Calu3 (cell line): ENCODE measurements at places on chromosomes 3 and 15.

DNA sequence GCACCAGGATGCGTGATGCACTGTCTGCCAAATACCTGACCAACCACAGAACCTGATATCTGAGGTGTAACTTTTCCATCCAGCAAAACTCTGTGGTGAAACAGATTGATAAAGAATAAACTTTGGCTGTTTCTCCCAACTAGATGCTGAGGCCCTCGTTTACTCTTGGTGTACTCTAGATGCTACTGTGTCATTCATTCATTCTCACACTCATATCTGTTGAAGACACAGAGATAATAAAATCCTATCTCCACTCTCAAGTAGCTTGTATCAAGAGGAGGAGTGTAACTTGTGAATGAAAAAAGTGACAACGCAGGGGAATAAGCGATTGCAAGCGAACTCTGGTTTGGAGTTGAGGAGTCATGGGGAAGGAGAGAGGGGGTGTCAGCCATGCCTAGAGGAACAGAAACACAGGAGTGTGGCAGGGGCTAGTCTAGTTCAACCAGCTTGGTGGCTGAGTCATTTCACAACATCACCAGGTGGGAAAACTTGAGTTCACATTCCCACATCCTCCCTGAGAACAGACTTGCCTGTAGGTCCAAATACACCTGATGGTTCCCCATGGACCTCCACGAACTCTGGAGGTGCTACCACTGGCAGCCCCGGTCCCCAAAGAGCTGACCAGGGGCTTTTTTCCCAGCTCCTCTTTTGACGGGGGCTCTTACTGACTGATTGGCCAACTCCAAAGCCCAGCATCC lies 73.3 kb upstream of the SNRK start:
- DNase-seq = peak; percentile 61

GRCh38 chr15:80211976-80212375 lies 40.0 kb downstream of the CTXND1 start:
- no peak for DNase-seq

- DNase-seq = no peak
Observed at GRCh38 chr3:176147251-176147650, 1050.0 kb downstream of the TBL1XR1 start.

GRCh38 chr3:41522612-41523011 lies 323.3 kb downstream of the CTNNB1 start:
- DNase-seq = no peak

DNA sequence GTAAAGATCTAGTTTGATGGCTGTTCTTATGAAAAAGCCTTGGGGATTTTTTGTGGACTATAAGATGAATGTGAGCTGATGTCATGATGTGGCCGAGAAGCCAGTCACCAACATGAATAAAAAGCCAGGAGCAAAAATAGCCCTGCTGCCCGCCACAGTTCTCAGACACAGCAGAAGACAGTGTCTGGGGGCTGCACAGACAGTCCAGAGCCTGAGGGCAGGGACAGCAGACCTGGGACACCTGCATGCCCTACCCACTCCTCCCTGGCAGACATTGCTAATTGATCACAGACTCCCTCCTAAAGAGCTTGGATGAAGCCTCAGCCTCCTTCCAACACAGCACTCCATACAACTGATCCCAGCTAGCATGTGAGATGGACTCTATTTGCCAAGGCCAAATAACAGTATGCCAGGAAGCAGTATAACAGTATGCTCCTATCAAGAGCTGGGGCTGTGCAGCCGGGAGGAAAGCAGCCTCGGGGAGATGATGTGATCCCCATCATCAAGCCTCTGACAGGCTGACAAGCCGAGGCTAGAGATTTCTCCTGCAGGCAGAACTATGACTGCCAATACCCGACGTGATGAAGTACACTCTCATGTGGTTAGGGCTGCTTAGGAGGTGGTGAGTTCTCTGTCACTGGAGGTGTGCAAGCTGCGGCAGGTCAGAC lies 105.4 kb upstream of the RPL32 start:
- no peak for DNase-seq

GRCh38 chr3:99419116-99419515 lies 219.3 kb upstream of the COL8A1 start:
- DNase-seq = no peak

DNA sequence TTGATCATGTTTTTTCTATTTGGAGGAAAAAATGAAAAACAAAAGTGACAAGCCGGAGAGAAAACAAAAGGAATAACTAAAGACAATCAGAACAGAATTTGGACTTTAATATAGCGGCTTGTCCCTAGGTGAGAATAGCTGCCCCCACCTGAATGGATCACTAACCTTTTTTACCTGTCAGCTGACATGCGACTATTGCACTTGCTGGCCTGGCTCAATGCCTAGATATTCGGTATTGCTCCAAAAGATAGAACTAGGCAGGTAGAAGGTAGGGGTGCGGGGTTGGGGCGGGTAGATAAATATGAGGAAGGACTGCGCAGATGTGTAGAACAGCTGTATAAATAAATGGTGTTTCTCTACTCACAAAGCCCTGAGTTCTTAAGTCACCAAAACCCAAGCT lies 650 bp upstream of the MORC1 start:
- DNase-seq = no peak

- DNase-seq = no peak
Observed at GRCh38 chr3:128074851-128075521, 22.7 kb downstream of the SEC61A1 start.

DNA sequence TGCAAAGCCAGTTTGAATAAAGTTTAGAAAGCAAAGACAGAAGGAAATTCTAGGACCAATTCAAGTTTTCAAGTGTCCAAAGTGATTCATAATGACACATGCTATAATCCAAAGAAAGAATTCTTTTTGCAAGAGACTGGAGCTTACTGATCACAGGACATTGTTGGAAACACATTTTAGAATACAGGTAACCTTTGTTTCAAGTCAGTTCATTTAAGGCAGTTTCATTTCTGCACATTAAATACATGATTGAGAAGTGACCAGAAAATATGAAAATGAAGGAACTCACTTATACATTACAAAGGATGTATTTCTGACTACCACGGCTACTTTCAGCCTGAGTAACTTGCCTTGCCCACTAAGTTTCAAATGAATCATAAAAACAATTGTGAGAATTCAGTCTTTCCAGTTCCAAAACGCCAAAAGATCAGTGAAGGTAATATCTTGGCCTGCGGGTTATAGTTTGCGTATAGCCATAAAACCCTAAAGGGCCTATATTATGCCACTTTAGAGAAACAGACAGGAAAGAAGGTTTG lies 48.7 kb downstream of the PRICKLE2 start:
- no peak for DNase-seq

DNA sequence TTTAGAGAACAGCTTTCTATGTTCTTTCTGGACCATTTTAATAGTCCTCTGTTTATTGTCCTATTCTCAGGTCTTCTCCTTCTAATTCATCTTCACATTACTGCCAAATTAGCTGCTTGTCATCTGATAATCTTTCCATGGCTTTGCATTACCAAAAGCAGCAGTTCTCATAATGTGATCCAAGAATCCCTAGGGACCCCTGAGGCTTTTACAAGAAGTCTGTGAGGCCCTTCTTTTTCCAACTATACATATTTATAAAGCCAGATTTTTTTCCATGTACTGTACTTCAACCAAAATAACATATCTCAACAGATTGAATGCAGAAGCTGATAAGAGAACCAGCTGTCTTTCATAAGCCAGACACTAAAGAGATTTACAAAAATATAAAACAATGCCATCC lies 162.5 kb upstream of the BFSP2 start:
- DNase-seq = no peak

DNA sequence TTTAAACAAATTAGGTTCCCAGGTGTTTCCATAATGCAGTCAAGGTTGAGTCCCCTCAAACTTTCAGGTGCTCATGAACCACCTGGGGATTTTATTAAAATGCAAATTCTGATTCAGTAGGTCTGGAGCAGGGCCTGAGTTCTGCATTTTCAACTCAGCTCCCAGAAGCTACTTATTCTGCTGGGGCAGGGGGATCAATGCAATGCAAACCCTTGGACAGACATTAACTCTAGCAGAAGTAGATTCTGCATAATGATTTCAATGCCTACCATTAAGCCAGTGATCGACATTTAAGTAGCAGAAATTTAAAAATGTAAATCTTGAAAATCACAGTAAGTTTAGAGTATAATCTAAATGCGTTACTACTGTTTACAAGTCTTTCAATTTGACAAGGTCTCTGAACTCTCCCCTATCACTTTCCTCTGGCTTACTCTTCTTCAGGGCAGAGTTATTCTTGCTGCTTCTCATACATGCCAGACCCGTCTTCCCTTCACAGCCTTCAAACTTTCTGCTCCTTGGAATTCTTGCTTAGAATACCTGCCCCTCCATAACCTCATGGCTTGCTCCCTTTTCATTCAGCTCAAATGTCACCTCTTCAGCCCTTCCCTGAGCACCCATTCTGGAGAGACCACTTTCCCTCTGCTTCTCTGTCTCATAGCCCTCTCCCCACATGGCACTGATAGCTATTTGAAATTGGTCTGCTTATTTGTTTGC lies 19.3 kb upstream of the DPPA4 start:
- DNase-seq = no peak

DNA sequence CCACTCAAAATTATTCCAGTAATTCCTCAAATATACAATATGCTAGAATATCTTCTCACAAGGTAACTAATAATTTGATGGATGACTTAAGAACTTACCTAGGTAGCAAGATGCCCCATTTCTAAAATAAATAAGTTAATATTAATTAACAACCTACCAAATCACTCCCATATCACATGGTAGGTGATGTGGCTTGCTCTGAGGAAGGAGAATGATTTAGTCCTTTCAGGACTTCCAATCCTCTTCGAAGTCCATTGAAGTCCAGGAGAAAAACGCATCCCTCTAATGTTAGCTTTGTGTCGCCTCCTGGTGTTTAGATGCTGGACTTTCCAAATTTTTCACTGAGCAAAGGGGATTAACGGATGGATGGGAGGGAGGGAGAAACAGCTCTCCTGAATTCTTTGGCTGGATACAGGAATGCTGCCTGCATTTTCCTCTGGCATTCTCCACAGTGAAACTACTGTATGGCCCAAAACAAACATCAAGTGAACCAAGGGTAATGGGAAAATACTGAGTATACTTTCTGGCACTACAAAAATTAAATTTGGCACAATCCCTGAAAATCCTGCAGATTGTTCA lies 58.6 kb downstream of the PRICKLE2 start:
- DNase-seq = no peak

DNA sequence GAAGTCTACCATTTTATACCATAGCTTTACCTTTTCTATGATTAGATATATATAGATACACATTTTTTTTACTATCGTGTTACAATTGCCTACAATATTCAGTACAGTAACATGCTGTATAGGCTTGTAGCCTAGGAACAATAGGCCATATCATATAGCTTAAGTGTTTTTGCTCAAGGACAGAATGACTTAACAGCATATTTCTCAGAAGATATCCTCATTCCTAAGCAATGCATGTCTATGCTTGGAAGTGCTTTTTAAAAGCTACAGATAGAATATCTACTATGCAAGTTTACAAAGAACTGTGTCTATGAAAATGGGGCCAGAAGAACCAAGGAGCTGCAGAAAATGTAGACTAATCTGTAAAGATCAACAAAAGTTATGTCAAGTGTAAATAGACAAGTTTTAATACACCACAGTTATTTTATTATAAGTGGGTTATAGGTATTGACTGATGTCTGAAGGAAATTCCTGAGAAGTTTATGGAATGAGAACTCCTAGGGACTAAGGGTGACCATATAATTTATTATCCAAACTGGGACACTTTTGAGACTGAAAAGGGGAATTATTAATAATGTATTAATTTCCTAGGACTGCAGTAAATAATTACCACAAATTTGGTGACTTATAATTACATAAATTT lies 138.7 kb upstream of the TGFBR2 start:
- no peak for DNase-seq

DNA sequence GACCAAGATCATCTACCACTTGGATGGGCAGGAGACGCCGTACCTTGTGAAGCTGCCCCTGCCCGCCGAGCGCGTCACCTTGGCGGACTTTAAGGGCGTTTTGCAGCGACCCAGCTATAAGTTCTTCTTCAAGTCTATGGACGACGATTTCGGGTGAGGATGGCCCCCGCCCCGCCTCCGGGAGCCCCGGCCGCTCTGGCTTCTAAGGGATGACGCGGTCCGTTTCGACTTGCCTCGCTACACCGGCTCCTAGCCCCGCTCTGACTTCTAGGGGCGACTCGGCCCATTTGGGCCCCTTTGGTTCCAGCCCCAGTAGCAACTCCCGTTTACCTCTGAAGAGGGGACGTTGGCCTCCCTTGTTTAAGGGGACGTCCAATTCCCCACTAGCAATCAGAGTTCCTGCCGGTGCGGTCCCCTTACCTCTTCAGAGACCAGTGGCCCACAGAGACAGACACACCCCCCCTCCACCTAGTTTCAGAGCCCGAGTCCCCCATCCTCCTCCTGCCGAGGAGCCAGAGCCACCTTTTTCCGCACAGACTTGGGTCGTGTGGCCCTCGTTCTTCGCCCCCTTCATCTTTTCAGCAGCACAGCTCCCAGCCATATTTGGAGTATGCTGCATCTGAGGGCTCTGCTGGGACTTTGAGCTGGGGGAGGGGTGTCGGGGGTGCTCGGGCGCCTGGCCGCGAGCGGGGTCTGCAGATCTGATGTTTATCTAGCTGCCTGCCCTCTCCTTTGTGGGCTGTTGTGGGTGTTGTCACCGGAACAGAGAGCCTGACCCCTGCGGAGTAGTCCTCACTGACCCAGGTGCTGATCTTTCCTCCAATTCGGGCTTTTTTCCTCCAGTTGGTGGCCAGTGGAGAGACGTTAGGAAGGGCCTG lies 706 bp downstream of the DVL3 start:
- DNase-seq = peak; percentile 49

- no peak for DNase-seq
Observed at GRCh38 chr3:126556637-126557414, 1.9 kb downstream of the C3orf22 start.

GRCh38 chr3:58938057-58938456 lies 111.8 kb downstream of the CFAP20DC start:
- no peak for DNase-seq

GRCh38 chr3:17444865-17445264 lies 297.6 kb downstream of the TBC1D5 start:
- DNase-seq = no peak

GRCh38 chr3:35744419-35744818 lies 105.1 kb downstream of the ARPP21 start:
- no peak for DNase-seq

DNA sequence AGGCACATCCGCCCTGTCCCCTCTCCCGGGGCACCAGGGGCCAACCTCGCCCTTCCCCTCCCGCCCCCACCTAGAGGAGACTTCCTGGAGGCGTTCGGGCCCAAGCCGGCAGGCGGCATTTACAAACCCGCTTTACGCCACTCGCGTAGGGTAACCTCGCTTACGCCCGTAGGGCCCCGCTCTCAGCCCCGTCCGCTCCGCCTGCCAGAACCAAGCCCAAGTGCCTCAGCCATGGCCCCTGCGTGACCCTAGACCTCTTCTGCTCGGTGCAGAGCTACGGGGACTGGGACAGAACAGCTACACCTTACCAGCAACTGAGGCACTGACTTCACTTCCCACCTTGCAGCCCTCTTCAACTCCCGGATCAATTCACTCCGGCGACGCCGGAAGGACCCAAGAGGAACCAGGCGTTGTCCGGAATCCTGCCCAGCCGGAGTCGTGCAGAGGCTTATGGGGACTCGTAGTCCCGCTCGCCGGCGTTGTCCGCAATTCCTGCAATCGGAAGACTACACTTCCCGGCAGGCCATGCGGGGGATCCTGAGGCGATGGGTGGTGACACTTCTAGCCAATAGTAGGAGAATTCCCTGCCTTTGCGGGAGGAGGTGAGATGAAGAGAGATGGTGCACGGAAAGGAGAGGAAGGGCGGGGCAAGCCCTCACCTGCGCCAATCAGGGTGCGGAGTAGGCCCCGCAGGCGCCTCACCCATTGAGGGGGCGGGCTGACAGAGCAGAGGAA lies at the start of gene PDCD10:
TSS of gene PDCD10 (minus strand) at position 395 of the 735 bp plus-strand sequence. CDS start 14,735 bp downstream, outside the sequence.
- peak; percentile 99 for DNase-seq
